ENCODE measurements at places on chromosomes 12 and 14. TPM values are rescaled to one million over a fixed set of nuclear protein-coding genes. Genes with fewer than 3 reads are reported as not detected.

The ANKRD33 gene
- not detected for total RNA-seq

DNA sequence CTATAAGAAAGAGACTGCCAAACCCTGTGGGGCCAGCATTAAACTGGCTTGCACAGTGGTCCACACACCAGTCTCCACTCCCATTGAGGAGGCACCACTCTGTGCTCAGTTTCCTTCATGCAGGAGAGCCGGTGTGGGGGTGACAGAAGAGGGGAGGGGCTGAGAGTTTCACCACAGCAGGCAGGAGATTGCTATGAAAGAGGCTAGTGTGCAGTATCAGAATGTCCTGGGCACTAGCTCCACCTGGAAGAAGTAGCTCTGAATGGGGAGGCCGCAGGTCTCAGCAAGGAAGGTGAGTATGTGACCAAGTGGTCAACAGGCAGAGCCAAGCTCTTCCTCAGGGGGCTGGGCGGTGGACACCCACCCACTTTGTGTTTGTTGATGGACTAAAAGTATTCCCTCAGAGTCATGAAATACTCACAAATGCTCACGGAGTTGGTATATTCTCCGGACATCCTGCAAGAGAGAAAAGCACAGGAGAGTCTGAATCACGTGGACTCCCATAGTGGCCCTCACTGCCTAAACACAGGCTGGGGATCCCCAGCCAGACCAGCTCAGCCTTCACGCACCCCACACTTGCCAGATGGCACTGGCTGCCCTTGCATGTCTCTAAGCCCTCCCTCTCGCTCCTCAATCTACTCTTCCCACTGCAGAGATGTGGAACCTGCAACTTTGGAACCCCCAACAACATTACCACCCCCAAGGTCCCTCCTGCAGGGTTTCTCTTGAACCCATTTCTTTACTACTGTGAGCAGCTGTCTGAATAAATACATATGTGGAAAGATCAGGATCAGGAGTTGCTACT, 7.8 kb upstream of the KRT72 start:
- no peaks in the 10 kb centered on the region for H3K36me3 ChIP-seq
- H3K4me1 ChIP-seq, result no peaks in the 10 kb centered on the region
- H3K27me3 ChIP-seq, result no peaks in the 10 kb centered on the region
- DNase-seq, result peak; percentile 67
- H3K4me3 ChIP-seq, result no peak overlapping the region

- DNase-seq, result no peak
- no peak overlapping the region for H3K27ac ChIP-seq
- no peaks in the 10 kb centered on the region for H3K4me1 ChIP-seq
- H3K4me3 ChIP-seq, result no peak overlapping the region
- no peaks in the 10 kb centered on the region for H3K27me3 ChIP-seq
- H3K36me3 ChIP-seq, result no peaks in the 10 kb centered on the region
These were observed 12.5 kb upstream of the CLEC4E start for GRCh38 chr12:8553088-8553627.

DNA sequence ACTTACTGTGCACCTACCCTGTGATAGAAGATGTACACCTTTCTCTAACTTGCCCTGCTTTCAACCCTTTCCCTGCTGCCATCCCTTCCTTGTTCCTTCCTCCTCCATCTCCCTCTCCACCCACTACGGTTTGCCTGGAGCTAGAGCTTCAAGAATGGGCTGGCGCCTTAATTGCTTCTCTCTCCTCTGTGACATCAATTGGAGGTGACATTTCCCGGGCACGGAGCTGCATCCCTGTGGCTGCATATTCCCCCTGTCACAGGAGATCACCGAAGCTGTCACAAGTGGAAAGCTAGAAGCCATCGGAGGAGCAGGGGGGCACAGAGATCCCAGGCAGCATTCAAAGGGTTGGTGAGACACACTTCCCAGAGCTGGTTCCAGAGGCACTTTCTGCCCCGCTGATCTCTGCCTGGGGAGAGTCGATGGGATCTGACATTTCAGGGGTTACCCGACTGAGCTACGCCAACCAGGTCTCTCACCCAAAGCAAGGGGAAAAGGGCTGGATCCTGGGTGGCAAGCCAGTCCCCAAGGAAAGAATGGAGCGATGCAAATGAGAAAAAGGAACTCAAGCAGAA, 604.9 kb downstream of the MED13L start:
- no peak overlapping the region for H3K27ac ChIP-seq
- peak; percentile 74 for DNase-seq
- no peaks in the 10 kb centered on the region for H3K27me3 ChIP-seq
- no peaks in the 10 kb centered on the region for H3K4me1 ChIP-seq
- H3K36me3 ChIP-seq, result no peaks in the 10 kb centered on the region
- H3K4me3 ChIP-seq, result no peak overlapping the region

GRCh38 chr12:4962539-4963486, 53.1 kb downstream of the KCNA1 start:
- H3K36me3 ChIP-seq, result no peaks in the 10 kb centered on the region
- H3K4me1 ChIP-seq, result no peaks in the 10 kb centered on the region
- no peaks in the 10 kb centered on the region for H3K27me3 ChIP-seq
- no peak overlapping the region for H3K4me3 ChIP-seq
- no peak for DNase-seq
